Activated T-cell treated with anti-CD3 and anti-CD28 coated beads, Interleukin-2, amount 50 U/mL, for 48 hours (primary cell): ENCODE measurements at places on chromosomes 1 and 21.

GRCh38 chr1:240441669-240442068, 170.3 kb downstream of the GREM2 start:
- DNase-seq: no peak

GRCh38 chr1:30225357-30225756, 498.0 kb downstream of the MATN1 start:
- DNase-seq: no peak

GRCh38 chr1:52424813-52425212, 20.4 kb downstream of the PRPF38A start:
- no peak for DNase-seq

GRCh38 chr1:54359393-54360162, 46.6 kb downstream of the SSBP3 start:
- peak; percentile 46 for DNase-seq

GRCh38 chr1:30968220-30968971, 59.8 kb upstream of the SDC3 start:
- DNase-seq: no peak

DNA sequence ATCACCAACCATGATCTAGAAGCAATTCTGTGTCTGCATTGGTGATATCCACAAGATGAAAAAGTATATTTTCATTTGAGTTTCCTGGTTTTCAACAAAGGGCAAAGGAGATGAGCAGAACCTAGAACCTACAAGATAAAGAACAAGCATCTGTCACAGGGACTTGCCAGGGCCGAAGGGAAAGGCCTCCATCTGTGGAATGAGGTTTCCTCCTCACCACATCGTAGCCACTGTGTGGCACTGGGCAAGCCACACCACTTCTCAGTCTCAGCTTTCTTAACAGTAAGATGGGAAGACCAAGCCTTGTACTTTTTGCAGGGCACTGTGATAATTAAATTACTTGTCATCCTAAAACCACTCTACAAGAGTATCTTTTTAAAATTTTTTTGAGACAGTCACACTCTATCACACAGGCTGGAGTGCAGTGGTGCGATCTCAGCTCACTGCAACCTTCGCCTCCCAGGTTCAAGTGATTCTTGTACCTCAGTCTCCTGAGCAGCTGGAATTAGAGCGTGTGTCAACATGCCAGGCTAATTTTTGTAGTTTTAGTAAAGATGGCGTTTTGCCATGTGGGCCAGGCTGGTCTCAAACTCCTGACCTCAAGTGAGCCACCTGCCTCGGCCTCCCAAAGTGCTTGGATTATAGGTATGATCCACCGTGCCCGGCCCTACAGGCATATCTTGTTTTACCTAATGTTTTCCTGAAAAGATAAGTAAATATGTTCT, 45.8 kb downstream of the ARHGEF11 start:
- DNase-seq: no peak

- no peak for DNase-seq
Observed at GRCh38 chr1:234838182-234838581, 228.2 kb upstream of the IRF2BP2 start.

- no peak for DNase-seq
Observed at GRCh38 chr1:8162168-8162567, 136.1 kb upstream of the ERRFI1 start.

DNA sequence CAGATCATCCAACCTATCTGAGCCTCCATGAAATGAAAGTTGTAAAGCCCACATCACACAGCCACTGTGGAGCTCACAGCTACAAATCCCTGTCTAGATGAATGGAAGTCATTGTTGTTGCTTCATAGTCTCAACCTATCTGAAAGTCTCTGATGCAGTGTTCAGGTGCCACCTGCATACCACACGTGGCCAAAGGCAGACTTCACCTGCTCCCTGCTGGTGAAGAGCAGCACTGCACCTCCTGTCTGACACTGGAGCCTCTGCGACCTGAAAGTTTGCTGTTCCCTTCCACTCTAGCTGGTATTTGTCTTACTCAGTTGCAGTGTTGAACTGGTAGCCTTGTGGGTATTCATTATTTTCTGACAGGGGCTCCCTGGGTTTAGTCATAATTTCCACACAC, 18.4 kb downstream of the LORICRIN start:
- peak; percentile 63 for DNase-seq

GRCh38 chr1:64624218-64624713, 120.6 kb upstream of the RAVER2 start:
- DNase-seq: no peak

DNA sequence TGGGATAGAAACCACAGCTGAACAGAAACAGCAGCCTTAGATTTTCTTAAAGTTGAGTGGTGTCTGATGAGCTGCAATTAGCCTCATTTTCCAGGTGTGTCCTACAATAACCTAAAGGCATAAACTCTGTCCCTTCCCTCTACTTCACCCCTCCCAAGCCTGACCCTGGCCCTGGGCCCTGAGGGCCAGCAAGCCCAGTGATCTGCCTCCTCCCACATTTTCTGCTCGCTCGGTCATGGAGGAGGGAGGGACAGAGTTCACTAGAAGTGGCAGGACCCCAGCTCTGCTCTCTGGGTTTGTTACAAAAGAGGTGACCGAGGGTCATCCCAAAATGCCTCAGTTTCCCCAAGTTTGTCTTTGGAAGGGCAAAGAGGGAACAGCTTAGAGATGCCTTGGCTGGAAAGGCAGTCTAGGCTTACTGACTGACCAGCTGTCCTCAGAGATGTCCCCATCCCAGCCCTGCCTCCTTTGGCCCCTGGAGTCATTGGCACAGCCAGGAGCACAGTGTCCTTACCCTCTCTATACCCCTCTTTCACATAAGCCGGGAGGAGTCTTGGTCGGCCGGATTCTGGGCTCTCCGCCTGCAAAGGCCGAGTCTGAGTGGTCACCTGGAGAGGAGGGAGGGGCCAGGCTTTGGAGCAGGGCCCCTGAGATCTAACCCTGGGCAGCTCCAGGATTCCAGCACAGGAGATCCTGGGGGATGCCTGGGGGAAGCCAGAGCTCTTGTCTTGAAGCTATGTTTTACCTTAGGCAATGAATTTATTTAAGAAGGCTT, 172.7 kb downstream of the PTPRU start:
- DNase-seq: no peak

DNA sequence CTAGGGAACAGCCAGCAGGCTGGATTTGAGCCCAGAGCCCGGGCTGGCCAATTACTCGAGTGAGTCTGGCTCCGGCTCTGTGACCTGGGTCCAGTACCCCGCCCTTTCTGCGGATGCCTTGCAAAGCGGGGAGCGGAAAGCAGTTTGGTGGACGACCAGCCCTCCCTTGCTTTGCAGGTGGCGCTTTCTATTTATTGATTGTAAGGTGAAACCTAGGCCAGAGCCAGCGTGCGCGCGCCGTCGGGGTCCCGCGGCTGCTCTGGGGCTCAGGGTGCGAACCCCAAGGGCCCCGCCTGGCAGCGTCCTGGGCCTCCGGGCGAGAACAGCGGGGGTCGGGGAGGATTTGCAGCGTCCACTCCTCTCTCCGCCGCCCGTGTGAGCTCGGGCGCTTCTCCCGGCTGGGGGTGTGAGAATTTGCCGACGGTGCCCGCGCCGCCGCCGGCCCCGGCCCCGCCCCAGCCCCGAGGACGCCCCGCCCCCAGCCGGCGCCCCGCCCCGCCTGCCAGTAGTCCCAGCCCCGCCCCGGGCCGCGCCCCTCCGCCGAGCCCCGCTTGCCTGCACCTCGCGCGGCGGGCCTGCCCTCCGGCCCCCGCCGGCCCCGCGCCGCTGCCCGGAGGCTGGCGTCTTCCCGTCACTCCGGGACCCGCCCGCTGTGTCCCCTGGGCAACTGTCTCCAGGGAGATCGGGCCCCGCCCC, 37.6 kb downstream of the PIK3CD start:
- DNase-seq: peak; percentile 83

DNA sequence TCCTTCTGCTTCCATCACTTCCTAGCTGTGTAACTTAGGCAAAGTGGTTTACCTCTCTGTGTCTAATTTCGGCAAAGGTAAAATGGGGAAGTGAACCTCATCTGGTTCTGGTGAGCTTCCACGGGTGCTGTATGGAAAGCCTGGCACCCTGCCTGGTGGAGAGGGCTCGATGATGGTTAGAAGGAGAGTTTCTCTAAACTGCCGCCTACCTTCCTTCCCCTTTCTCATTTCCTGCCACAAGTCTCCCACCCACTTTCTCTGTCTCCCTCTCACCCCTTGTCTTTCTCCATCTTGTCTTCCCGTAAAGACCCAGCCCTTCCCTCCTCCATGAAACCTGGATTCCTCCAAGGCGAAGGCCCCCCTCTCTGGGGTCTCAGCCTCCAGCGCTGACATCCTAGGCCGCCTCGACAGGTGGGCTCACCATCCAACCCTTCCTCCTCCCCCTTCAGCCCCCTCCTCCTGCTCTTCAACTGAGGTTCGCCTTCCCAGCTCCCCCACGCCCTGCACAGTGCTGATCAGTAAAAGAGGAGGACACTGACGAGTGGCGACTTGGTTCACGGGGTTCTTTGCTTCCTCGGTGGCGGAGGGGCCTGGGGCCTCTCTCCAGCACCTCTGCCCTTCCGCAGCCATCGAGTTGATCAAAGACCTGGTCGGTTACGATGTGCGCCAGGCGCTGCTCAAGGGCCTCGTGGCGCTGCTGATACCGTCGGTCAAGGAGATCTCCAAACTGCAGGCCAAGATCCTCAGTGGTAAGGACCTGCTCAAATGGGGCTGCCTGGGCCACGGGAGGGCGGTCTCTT, 7.3 kb downstream of the RNU5D-1 start:
- peak; percentile 70 for DNase-seq

DNA sequence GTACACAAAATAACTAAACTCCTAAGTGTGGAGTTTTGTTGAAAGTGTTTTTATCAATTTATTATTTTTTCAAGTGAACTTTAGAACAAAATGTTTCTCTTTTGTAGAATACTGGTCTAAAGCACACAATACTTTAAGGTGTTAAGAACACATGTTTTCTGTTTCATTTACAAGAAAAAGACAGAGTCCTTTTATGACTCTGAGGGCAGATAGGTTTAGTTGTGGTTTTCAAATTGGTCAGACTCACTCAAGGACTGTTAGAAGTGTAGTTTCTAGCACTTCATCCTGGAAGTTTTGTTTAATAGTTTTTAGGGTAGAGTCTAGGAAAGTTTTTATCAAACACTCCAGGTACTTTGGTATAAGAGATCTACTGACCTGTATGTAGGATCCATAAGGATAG, 376.5 kb downstream of the LRRIQ3 start:
- no peak for DNase-seq

DNA sequence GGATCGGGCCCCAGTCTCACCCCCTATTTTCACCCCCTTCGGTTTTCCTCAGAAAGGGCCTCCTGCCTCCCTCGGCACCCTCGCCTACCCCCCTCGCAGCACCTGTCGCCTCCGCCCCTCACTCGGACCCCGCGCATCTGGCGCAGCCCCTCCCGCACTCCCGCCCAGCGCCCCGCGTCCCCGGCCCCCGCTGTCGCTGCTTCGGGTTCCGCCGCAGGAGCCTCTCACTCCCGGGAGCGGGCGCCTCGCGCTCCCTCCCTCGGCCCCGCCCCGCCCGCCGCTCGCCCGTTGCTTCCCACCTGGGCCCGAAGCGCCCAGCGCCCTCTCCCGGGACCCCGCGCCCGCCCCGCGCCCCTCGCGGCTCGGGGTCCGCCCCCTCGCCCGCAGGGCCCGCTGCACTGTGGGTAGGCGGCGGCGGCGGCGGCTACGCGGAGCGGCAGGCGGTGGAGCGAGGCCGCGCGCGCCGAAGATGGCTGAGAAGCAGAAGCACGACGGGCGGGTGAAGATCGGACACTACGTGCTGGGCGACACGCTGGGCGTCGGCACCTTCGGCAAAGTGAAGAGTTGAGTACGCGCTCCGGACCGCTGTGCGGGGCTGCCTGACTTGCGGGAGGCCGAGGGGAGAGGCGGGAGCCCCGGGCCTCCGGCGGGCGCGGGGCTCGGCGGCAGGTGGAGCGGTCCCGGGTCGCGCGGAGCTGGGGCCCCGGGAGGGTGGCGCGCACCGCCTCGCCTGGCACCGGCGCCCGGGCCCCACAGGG, at the start of gene PRKAA2:
TSS of gene PRKAA2 (plus strand) at position 396 of the 758 bp plus-strand sequence. CDS start at position 470, 74 bp downstream.
- peak; percentile 17 for DNase-seq

DNA sequence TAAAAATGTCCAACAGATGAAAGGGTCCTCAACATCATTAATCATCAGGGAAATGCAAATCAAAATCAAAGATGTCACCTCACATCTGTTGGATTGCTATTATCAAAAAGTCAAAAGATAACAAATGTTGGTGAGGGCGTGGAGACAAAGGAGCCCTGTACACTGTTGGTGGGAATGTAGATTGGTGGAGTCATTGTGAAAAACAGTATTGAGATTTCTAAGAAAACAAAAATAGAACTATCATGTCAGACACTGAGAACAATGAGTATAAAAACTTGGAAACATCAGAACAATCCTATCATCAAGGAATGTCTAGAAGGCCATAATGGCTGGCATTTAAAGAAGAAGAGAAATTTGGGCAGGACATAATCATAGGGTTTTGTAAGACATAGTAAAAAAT, 209.2 kb upstream of the PTGFR start:
- DNase-seq: no peak

GRCh38 chr1:165882168-165882837, 54.9 kb downstream of the UCK2 start:
- no peak for DNase-seq

- no peak for DNase-seq
Observed at GRCh38 chr1:188782220-188782841, 1695.3 kb downstream of the BRINP3 start.

- DNase-seq: no peak
Observed at GRCh38 chr1:153798468-153798780, 23.2 kb downstream of the SLC27A3 start.

DNA sequence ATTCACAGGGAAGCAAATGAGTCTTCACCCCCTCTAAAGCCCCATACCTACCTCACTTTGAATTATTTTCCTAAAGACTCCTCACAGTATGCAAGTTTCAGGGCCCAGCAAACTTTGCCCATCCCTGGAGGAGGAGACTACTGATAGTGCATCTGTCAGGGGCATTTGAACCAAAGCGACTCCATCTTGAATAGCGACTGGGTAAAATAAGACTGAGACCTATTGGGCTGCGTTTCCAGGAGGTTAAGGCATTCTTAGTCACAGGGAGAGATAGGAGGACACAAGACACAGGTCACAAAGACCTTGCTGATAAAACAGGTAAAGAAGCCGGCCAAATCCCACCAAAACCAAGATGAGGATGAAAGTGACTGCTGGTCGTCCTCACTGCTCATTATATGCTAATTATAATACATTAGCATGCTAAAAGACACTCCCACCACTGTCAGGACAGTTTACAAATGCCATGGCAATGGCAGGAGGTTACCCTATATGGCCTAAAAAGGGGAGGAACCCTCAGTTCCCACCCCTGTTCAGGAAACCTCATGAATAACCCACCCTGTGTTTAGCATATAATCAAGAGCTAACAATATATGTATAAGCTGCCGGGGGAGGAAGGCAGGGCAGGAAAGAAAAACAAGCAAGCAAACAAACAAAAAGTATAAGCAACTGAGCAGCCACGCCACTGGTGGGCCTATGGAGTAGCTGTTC, 3.3 kb upstream of the PKNOX1 start:
- DNase-seq: no peak

GRCh38 chr1:174337000-174337681, 110.6 kb upstream of the GPR52 start:
- DNase-seq: no peak
